AG09309 (cell line): ENCODE measurements at places on chromosomes 4 and X.

GRCh38 chrX:53308836-53309235, 27.5 kb upstream of the IQSEC2 start:
- no peak for DNase-seq

DNA sequence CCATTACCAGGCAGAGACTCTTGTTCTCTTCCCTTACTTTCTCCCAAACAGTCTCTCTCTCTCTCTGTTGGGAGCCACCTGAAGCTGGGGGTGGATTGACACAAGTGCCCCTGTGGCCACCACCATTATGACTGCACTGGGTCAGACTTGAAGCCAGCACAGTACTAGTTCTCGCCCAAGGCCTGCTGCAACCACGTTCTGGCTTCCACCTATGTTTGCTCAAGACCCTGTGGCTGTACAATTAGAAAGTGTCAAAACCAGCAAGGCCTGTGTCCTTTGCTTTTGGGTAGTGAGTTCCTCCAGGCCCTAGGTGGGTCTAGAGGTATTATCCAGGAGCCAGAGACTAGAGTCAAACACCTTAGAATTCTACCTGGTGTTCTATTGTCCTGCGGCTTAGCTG, 31.0 kb downstream of the MAGED2 start:
- DNase-seq: no peak

- peak; percentile 20 for DNase-seq
Measured at GRCh38 chrX:106894978-106895452, 8.1 kb downstream of the RIPPLY1 start.

GRCh38 chr4:96736352-96736889, 896.5 kb downstream of the PDHA2 start:
- no peak for DNase-seq

- no peak for DNase-seq
Measured at GRCh38 chr4:56655209-56655626, 25.9 kb downstream of the HOPX start.

DNA sequence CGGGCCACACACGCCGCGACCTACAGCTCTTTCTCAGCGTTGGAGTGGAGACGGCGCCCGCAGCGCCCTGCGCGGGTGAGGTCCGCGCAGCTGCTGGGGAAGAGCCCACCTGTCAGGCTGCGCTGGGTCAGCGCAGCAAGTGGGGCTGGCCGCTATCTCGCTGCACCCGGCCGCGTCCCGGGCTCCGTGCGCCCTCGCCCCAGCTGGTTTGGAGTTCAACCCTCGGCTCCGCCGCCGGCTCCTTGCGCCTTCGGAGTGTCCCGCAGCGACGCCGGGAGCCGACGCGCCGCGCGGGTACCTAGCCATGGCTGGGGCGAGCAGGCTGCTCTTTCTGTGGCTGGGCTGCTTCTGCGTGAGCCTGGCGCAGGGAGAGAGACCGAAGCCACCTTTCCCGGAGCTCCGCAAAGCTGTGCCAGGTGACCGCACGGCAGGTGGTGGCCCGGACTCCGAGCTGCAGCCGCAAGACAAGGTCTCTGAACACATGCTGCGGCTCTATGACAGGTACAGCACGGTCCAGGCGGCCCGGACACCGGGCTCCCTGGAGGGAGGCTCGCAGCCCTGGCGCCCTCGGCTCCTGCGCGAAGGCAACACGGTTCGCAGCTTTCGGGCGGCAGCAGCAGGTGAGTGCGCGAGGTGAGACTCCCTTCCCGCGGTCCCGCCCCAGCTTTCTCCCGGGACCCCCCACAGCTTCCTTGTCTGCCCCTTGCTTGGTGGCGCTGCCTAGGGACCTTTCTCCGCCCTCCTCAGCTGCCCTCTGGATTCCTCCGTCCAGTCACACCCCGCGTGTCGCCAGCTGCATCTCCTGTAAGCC, 678 bp downstream of the BMP3 start:
- no peak for DNase-seq

- DNase-seq: no peak
Measured at GRCh38 chr4:114343015-114343414, 255.6 kb upstream of the UGT8 start.

DNA sequence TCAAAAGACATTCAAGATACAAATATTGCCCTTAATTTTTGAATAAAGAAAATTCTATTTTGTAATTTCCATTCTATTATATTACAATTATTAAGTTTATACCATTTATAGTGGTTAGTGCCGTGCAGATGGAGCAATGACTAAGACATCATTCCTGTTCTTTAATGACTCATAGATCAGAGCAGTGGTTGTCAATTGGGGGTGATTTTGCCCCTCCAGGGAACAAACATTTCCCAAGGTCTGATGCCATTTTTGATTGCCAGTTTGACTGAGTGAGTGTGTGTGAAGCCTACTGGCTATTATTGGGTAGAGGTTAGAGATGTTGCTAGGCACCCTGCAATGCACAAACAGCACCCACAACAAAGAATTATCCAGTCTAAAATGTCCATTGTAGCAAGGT, 97.9 kb upstream of the DDIT4L start:
- DNase-seq: no peak

DNA sequence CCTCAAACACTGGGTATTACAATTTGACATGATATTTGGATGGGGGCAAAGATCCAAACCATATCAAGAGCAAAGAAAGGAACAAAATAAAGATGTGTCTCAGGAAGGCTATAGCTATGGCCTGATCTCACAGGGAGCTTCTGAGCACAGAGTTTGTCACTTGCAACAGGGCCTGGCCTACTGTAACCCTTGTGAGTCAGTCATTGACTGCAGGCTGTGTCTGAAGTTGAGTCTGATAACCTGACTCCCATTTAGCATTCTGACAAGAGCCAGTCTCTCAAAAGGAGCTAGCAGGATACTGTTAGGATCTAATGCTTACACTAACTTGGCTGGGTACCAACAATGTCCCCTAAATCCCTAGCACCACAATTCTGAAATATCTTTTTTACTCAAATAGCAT, 612.5 kb upstream of the TECRL start:
- no peak for DNase-seq

DNA sequence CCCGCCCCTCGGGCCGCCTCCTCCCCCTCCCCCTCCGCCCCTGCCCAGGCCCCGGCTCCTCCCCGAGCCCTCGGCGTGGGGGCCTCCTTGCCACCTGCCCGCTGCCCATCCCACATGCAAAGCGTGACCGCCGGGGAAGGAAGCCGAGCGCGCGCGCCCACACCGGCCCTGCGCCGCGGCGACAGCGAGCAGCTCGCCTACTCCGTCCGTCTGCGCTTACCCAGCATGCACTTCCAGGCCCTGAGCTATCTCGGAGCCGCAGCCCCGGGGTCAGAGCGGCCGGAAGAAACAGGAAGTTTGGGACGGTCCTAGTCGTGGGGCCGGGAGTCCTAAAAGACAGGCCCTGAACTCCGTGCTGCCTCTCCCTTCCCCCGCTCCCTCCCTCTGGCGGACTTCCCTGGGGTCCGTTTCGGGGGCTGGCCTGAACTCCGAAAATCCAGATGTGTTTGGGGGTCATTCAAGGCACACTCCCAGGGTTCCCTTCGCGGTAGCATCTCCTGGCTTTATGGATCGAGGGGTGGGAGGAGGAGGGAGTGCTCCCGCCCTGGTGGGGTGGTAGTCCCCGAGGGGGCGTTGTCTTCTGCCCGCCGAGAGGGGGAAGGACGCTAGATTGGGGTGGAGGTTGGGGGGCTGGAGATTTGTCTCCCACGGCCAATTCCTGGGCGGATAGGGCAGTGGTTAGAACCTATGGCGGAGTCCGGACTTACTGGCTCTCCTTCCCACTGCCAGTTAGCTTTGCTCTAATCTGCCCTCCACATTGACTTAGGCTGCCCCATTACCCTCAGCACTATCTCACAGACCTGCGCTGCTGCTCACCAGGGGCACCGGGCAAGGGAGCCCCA, 25.0 kb upstream of the BCORL1 start:
- no peak for DNase-seq

DNA sequence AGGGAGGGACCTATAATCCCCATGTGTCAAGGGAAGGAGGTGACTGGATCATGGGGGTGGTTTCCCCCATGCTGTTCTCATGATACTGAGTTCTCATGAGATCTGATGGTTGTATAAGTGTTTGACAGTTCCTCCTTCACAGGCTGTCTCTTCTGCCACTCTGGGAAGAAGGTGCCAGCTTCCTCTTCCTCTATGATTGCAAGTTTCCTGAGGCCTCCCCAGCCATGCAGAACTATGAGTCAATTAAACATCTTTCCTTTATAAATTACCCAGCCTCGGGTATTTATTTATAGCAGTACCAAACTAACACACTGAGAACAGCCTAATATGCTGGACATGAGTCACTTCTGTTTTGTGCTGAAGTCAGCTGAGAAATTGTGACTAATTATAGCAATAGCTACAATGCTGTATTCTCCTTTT, 656.9 kb upstream of the CPEB2 start:
- DNase-seq: peak; percentile 18

DNA sequence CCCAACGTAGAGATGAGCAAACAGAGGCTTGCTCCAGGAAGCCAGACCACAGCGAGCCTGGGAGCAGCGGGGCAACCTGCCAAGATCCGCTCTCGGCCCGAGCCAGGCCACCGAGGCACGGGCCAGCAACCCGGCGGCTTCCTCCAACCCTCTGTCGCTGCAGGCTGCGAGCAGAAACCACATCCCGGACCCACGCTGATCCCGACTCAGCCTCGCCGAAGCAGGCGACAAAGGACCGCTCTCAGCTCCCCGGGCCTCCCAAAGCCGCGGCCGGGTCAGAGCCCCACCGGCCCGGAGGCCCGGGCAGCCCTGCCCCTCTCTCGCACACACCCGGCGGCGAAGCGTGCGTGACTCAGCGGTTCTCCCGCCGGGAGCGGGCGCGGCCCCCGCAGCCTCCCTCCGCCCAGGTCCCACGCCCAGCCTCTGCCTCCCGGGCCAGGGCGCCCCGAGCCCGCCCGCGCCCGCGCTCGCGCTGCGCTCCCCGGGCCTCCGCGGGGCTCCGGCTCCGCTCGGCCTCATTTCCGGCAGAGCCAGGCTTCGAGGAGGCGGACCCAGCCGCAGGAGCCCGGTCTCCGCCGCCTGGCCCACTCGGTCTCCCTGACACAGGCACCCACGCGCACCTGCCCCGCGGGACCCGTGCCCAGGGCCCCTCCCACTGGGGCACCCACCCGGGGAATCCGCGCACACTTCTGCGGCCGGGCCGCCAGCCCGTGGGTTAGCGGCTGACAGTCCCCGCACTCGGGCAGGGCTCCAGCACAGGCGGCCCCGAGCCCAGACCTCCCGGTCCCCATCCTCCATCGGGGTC, 1.7 kb downstream of the PPP2R2C start:
- DNase-seq: no peak

- DNase-seq: no peak
Measured at GRCh38 chr4:160026721-160027120, 923.8 kb downstream of the RAPGEF2 start.

DNA sequence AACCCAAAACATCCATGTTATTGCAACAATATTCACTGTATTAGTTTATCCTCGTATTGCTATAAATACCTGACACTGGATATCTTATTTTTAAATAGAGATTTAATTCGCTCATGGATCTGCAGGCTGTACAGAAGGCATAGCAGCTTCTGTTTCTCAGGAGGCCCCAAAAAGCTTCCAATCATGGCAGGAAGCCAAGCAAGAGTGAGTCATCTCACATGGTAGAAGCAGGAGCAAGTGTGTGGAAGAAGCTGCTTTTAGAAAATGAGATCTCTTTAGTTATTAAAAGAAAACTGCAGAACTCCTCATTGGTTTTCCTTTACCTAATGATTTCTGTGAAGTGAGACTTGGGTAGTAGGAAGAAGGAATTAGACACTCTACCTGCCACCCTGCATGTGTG, 16.4 kb downstream of the ZNF732 start:
- DNase-seq: no peak

GRCh38 chr4:126182336-126182735, 867.6 kb downstream of the FAT4 start:
- DNase-seq: no peak

DNA sequence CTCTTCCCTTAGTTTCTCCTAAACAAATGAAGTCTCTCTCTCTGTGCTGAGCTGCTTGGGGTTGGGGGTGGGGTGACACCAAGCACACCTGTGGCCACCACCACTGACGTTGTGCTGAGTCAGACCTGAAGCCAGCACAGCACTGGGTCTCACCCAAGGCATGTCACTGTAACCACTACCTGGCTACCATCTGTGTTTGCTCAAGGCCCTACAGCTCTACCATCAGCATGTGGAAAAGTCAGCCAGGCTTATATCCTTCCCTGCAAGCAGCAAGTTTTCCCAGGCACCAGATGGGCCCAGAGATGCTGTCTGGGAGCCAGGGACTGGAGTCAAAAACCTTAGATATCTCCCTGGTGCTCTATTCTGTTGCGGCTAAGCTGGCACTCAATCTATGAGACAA, 6.9 kb downstream of the CXCL10 start:
- DNase-seq: no peak

DNA sequence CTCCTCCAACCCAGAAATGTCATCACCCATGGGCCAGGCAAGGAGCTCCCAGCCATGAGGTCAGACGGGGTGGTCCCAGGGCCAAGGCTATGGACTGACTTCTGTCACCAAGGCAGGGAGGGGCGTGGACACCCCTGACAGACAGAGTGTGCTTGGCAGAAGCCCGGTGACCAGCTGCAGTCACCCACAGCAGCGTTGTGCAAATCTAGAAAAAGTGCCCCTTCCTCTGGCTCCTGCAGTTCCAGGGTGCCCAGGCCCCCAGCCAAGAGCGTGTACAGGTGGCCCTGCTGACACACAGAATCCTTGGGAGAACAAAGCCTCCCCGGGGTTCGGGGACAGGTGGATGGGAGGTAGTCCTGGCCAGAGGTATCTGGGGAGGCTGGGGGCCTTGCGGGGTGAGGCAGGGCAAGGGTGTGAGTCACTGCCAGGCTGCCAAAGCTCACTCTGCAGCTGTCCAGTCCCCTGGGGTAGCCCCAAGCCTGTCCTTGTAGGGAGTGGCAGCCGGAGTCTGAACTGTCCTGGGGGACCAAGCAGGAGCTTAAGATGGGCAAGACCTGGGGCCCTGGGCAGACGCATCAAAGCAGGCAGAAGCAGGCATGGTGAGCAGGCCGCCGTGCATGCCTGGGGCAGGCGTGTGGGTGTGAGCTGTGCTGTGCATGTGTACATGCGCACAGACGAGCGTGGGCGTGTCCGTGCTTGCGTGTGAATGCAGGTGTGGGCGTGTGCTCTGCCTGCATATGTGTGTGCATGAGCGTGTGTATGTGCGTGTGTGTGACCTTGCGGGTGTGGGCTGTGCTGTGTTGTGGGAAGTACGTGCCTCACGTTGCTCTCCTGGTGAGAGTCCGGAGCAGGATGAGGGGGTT, 3.3 kb downstream of the MYL5 start:
- DNase-seq: no peak

DNA sequence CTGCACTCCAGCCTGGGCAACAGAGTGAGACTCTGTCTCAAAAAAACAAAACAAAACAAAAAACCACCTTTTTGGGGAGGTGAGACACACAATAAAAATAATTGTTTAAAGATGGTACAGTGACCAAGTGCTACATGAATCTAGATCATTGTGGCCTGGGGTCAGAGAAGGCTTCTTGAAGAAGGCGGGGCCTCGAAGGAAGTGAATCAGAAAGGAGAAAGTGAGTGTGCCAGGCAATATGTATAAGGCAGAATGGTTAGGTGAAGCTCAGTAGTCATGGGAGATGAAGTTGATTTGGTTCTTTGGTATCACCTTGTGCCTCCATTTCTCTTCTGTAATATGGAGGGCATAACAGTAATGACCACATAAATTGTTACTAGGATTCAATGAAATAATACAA, 58.9 kb downstream of the DOCK11 start:
- DNase-seq: no peak

- DNase-seq: no peak
Measured at GRCh38 chr4:145698507-145698906, 18.6 kb downstream of the C4orf51 start.
